Astrocyte of the spinal cord (primary cell): ENCODE measurements at places on chromosomes 5 and 9.

DNA sequence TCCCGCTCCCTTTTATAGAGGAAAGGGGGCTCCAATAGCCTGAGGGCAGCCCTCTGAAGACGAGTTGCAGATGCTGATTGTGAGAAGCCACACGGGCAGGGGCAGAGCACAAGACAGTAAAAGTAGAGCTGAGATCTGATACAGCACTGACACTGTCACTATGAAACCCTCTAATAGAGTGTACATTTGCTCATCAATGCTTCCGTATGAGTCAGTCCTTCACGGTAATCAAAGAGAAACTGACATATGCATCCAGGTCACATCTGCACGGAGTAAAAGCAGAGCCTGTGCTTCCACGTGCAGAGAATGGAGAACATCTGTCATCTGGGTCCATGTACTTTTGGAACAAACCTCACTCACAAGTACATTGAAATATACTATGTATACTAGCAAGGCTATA is 60.6 kb upstream of the TMEM215 start:
- DNase-seq: no peak

GRCh38 chr9:71908825-71909224 is 2.2 kb downstream of the ABHD17B start:
- no peak for DNase-seq

GRCh38 chr5:167820101-167820990 is 471.1 kb upstream of the WWC1 start:
- DNase-seq: peak; percentile 41

DNA sequence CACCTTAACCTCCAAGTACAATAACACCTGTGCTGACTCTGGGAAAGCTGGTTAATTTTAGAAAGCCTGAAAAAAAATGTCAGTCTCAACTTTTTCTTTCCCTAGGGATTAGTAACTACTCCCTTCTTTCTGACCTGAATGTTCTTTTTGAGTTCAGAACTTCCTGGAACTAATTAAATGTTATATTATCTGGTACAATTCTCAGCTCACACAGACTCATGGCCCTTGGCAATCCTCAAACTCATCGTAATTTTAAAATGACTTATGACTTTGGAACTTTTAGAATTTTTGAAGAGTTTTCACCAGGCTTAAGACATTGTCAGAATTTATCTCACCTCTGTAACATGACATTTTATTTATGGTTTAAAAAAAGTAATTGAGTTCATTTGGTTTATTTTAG is 315.0 kb downstream of the FER start:
- no peak for DNase-seq

DNA sequence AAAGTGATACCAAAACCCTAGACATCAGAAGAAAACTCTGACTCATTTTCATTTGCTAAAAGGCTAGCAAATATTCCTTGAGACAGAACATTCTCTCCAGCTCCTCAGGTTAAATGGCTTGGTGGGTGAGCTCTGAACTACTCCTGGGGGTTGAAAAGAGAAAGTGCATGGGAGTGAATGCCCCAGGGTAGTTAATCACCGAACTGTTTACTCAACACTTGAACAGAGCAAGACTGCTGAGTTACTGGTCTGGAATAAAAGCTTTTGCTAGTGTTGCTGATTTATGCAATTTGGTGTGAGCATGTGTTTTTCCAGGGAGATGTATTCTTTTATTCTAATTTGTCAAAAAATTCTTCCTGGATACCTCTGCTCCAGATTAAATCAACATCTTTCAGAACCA is 88.3 kb upstream of the PRDM9 start:
- no peak for DNase-seq

DNA sequence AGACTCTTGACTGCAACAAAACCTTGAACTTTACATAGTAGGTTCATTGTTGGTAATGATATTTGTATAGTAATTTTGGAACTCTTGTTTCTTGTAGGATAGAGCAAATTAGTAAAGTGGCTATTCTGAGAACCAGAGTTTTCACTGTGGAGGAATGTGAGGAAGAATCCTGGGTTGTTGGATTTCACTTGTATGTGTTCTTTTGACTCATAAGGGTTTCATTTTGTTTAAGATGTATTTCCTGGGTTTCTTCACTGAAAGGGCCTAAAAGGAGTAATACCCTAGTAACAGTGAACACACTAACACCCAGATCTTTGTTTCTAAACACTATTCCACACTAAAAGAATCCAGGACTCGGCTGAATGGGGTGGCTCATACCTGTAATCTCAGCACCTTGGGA is 20.1 kb downstream of the TTC1 start:
- no peak for DNase-seq

DNA sequence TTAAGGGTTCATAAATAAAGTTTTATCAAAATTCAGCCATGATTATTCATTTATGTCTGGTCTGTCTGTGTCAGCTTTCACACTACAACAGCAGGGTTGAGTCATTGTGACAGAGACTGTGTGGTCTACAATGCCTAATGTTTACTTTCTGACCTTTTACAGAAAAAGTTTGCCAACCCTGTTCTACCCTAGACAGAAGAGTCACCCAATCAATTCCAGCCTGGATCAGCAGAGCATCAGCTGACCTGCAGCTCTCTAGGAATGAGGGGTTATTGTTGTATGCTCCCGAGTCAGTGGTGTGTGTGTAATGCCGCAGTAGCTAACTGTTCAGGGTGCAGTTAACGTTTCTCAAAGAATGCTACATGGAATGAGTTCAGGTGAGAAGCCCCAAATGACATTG is 87.3 kb downstream of the HRH2 start:
- DNase-seq: no peak

GRCh38 chr5:157345067-157345466 is 79.1 kb downstream of the CYFIP2 start:
- no peak for DNase-seq
